ENCODE measurements at places on chromosomes 13 and 19.

GRCh38 chr13:102508411-102508810 is 88.4 kb upstream of the TPP2 start:
- DNase-seq = no peak

DNA sequence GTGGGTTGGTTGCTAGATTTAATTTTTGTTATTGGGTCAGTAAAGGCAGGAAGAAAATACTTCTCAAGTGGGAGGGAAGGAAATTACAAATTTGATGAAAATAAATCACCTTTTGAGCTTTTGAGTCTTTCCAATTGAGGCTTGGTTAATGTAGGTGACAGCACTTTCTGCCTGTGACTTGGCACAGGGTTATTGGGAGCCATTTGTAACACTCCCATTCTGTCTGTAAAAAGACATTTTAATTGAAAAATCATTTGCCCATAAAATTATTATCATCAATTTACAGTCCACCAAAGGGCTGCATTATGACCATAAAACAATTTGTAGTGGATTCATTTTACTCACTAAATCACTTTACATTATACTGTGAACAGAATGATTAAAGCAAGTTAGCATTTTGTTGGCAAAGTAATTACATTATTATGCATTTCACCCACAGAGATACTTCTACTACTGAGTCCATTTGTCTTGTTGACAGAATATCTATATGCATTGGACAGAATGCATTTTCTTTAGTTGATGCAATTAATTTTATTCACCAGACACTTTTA is 974.6 kb downstream of the UQCRFS1 start:
- no peak for DNase-seq

- DNase-seq = peak; percentile 43
These were observed 5.0 kb upstream of the JUNB start for GRCh38 chr19:12786141-12786870.

DNA sequence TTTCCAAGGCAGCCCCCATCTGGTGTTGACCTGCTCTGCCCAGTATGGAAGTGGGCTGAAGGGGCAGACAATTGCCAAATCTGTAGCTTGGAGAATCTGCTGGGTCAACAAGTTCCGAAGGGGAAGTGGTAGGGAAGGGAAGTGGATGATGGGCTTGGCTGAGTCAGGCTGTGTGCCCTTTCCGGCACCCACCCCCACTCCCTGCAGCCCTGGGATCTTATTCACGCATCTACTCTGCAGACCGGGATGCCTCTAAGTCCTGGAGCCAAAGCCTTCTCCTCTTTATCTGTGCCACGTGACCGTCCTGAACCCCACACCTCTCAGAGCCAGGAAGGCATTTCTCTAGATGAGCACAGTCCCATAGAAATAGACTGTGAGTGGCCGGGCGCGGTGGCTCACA is 7.5 kb upstream of the C5AR2 start:
- no peak for DNase-seq

- DNase-seq = no peak
These were observed 175.5 kb upstream of the SERP2 start for GRCh38 chr13:44197791-44198770.

DNA sequence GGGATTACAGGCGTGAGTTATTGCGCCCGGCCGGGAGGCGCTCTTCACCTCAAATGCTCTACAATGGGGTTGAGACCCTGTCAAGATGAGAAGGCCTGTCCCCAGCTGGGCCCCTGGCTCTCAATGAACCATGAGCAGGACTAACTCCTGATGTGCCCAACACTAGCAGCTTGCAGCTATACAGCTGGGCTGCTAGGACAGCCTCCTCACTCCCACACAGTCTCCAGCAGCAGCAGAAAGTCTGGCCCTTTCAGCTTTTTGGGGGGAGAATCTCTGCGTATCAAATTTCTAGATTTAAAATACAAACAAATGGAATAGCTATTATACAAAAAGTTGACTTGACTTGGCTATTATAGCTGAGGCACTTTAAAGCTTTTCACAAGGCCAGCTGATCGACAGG is 30.2 kb downstream of the TMTC4 start:
- DNase-seq = no peak

DNA sequence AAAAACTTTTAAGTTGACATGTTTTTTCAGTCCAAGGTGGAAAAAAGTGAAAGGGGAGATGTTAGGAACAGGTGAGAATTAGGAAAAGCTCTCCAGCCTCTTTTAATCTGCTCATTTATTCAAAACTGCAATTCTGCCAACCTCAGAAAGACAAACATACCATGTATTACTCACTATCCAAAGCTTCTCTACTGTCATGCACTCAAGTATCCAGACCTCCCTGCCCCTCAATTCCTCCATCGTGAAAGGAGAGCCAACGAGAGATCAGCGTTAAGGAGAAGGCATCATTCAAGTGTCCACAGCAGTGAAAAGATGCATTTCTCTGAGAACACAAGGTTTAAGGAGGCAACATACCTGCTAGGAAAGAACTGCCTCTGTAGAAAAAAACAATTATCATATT is 24.5 kb downstream of the DIAPH3 start:
- no peak for DNase-seq

DNA sequence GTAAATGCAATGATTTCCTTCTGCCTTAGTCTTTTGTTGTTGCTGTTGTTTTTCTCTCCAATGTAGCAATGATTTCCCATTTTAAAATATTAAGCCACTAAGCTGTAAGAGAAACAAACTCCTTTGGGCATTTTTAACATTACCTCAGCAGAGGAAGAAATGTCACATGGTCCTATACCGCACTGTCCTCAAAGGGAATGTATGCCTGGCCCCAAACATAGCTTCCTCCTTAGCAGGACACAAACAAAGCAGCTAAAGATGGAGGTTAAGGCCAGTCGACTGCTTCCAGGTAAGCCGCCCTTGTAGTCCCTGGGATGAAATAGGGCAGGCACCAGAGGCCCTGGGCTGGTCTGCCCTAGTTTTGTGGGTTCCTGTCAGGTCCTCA is 249.0 kb downstream of the TSHZ3 start:
- no peak for DNase-seq

DNA sequence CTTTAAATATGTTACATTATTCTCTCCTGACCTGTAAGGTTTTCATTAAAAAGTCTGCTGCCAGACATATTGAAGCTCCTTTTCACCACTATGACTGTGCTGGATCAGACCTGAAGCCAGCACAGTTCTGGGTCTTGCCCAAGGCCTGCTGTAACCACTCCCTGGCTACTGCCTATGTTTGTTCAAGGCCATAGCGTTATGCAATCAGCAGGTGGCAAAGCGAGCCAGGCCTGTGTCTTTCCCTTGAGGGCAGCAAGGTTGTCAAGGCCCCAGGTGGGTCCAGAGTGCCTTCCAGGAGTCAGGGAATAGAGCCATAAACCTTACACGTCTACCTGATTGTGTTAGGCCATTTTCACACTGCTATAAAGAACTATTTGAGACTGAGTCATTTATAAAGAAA is 496.8 kb upstream of the PCDH9 start:
- DNase-seq = no peak

DNA sequence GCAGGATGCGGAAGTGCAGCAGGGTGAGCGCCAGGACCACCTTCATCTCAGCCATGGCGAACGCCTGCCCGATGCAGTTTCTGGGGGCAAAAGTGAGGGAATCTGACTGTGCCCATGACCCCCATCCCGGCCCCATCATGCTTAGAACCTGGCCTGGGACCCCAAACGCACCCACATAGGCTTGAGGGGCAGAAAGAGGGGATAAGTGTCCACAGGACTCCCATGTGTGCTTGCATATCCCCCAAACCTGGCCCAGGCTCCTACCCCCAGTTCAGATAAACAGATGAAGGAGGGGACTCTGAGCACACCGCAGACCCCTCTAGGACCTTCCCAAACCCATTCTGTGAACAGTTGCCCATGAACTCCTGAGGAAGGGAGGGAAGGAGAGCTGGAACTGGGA is 16.0 kb upstream of the CYP4F2 start:
- no peak for DNase-seq

DNA sequence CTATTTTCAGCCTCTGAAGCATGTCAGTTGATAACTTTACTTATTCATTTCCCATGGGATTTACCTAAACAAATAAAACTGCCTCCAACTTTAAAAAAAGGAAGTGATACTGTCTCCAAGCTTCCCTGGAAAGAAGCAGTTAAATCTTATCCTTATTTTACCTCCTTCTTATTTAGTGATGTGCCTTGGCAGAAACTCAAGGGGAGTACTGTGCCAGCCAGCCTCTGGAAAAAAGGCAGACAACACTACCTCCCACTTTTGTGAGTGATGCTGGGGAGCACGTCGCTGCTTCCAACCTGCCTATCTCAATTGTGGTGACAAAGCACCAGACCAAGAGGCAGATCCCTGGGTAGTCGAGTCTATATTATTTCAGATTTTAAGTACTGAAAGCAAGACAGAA is 765.6 kb downstream of the DIAPH3 start:
- no peak for DNase-seq
